Effector CD8-positive, alpha-beta T cell (primary cell): ENCODE measurements at places on chromosomes 6 and 20.

- no peak for DNase-seq
These were observed 82.9 kb downstream of the RPP40 start for GRCh38 chr6:4920914-4921410.

DNA sequence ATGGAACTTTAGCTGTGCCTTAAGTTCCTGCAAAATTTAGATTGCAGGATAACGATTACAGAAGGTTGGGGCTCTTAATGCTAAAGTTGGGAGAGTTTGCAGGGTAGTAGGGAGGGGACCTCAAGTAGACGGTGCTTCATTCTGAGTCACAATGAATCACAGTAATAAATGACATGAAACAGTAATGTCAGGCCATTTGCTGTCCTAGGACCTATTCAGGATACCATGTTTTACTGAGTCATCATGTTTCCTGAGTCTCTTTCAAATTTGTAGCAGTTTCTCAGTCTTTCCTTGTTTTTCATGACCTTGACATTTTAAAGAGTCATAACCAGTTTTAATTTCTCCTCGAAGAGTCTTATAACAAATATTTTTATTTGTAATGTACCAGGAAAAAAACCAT lies 406.9 kb upstream of the MAP3K7 start:
- DNase-seq: no peak

DNA sequence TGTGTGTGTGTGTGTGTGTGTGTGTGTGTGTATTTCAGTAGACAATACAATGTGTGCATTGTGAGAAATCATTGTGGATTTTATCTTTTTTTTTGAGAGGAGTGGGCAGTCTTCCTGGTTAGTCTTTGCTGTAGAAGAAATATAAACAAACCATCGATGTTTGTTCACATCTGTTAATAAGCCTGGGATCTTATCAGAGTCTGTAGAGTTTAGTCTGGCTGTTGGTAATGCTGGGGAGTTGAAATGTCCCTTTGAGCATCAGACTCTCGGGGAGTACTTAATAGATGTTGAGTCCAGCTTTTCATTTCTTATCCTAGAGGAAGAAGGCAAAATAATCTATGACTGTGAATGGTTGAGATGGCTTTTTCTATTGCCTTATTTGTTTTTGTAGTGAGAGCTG lies 96.6 kb upstream of the SUPT3H start:
- no peak for DNase-seq

DNA sequence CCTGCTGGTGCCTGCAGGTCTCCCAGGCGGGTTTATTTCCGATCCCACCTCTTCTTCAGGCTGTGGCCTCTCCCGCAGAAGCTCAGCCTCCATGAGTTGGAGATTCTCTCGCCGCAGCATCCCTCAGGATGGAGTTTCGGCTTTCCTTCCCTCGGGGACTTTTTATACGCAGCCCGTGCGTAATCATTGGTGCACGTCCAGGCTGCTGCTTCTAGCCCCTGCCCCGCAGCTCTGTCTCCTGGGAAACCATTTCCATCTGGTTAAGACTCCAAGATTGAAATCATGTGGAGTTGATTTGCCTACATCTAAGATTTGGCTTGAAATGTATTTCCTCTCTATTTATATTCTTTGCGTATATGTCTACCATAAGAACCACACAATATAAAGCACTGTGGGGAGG lies 46.7 kb upstream of the CARMIL1 start:
- no peak for DNase-seq

GRCh38 chr6:103983860-103984259 lies 875.9 kb downstream of the HACE1 start:
- no peak for DNase-seq

DNA sequence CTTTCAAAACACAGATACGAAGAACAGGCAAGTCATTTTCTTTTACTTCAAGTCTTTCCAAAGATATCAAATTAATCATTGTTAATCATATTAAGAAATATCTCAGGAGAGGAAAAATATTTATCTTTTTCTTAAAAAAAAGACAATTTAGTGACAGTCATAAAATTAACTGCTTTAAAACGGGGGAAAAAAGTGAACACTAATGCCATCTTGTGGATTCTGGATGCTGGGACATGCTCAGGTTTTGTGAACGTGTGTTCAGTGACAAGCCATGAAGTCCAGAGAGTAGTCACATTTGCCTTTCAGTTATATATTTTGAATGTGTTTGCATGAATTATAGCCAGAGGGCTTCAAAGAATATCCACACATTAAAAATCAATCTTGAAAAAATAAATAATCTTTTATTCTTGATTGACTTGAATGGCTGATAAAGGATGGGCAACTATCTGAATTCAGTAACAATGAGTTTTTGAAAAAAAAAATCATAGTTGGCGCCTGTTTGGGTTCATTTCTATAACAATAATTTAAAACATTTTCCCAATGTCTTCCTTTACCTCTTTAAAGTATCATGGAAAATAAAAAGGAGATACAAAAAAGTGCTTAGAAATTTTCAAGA lies 74.7 kb upstream of the NOX3 start:
- DNase-seq: no peak

DNA sequence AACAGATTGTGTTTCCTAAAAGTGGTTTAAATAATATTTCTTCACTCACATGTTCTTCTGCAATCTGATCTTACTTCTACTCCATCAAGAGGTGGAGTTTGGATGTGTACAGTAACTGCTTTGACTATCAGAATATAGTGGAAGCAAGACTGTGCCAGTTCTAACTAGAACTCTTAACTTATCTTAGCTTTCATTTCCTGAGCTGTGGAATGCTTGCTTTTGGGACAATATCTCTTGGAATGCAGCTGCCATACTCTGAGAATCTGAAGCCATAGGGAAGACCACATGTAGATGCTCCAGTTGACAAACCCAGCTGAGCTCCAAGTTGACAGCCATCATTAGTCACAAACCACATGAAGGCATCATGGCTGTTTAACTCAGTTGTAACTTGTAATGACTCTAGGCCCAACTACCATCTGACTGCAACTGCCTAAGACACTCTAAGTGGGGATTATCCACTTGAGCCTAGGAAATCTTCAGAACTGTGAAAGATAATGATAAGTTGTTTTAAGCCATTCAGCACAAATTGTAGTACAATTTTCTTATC lies 40.8 kb upstream of the MAN1A1 start:
- DNase-seq: no peak

DNA sequence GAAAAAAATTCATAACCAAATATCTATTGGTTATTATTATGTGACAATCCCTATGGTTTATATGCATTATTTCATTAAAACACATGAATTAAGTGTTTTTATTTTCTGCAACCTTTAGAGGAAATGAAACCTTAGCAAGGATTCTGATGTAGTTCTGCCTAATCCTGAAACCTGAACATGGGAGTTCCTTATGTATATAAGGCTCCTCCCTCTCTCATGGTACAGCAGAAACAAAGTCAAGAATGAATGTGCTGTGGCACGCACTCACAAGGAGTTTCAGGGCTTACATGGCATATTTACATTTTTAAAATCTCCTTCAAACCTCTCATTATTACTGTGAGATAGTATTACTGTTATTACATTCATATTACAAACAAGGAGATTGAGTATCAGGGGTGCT lies 426.4 kb upstream of the CITED2 start:
- DNase-seq: no peak
